ENCODE measurements at places on chromosomes 2 and 18.

DNA sequence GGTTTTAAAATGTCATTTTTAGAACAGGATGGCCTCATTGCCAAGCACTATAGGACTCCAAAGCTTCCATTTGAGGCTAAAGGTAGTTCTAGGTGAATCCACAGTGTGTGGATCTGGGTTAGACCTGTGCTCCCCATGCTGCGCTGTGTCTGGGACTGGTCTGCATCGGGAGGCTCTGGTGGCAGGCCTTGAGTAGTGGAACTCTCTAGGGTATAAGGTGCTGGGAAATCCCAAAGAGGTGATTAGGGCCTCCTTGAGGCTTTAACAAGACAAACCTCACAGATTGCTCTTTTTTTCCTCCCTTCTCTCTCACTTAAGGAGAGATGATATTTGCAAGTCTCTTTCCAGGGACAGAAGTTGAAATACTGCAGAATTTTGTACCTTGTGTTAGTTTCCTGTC lies 9.3 kb downstream of the SEC11C start:
- no peak for DNase-seq

DNA sequence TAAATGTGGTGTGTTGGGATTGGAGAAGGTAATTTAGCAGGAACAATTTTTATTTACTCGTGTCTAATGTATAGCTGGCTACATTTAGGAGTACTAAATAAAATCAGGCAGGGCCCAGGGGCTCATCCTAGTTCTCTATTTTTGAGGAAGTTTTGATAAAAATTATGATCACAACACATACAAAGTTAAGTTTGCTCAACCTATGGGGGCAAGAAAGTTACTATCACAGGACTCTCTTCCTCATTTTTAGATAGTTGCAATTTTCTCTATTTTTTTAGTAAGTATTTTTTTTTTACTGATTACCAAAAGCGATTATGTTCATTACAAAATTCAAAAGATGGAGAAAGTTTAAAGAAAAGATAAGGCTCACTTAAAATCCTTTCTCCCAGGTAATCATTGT lies 60.0 kb upstream of the RPE start:
- DNase-seq, result no peak

GRCh38 chr2:128195435-128195984 lies 104.5 kb downstream of the UGGT1 start:
- DNase-seq, result no peak

DNA sequence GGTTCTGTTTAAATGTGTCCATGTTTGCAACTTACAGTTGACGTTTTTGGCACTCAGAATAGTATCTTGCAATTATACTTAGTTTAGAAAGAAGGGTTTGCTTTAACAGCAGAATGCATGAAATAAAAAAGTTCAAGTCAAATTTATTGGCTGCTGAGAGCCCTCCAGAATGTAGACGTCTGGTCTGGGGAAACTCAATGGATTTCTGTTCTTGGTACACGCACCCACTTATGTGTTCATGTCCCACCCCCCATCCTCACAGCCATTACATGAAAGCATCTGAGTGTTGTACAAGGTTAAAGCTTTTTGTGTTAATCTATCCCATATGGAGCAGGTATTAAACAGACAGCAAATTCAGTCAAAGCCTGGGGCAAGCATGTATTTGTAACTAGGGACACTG lies 219.5 kb downstream of the SOX11 start:
- no peak for DNase-seq
